ENCODE measurements at places on chromosomes 7 and 10.

DNA sequence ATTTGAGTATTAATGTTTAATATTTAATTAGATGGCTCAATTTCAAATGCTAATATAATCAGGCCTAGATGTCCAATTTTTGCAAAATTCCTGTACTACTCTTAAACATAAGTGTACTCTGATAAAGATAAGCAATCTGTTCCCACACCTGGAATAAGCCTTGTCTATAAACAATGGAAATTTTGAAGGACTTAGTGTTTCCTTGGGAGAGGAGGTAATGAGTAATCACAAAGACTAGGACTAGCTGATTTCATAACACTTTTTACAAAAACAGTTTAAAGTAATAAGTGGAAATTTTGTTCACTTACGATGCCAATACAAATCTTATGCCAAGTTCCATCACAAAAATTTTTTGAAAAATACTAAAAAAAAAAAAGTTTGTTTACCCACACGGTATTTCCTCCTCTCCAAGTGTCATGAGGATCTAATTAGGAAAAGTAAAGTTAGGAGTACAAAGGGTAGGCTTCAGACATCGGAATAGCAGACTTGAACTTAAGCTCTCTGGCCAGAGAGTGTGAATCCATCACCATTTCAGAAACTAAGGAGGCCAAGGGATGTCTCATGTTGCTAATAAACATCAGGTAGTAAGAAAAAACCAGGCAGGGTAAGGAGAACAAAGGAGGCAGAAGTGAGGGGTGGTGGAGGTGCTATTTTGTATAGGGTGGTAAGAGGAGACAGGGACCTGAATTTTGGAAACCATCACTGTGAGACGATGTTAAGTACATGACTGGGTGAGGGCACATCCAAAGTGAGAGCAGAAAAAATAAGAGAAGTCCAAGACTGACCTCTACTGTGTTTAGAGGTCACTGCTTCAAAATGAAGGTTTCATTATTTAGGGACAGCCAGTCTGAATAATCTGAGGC, 61.3 kb downstream of the RAPGEF5 start:
- DNase-seq, result no peak

- no peak for DNase-seq
Observed at GRCh38 chr7:41544241-41544640, 158.6 kb downstream of the INHBA start.

- DNase-seq, result no peak
Observed at GRCh38 chr7:44849259-44849884, 1.5 kb upstream of the H2AZ2 start.

- DNase-seq, result no peak
Observed at GRCh38 chr7:36851382-36851781, 127.1 kb upstream of the AOAH start.

DNA sequence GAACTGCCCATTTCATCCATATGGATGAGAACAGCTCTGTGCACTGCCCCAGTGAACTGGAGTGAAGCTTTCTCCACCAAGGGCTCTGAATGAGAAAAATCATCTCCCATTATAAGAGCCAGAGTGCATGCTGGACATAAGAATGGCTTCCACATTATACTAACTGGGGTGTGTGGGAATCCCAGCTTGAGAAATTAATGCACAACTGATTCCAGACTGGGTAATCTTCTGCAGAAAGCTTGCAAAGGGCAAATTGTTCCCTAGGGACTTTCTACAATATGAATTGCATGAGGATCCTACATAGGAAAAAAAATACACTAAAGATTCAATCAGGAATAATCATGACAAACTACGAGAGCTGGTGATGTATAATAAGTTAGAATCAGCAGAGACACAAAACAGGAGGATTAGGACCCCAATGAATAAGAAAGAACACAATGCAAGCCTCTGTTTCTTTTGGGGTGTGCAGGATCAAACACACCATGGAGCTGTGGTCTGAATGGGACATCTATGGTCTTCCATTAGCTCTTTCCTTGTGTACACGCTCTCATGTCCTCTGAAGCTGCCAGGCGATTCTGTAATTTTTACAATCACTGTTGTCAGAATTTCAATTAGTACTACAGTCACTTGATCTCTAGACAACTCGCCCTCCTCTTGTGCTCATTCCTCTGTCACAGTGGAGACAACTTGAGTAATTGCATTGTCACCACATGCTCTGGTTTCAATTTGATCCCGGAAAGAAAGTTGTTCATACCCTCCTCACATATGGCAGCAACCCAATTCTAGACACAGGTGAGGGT, 1327.4 kb downstream of the GATA3 start:
- DNase-seq, result no peak

- no peak for DNase-seq
Observed at GRCh38 chr7:7889791-7890568, 78.6 kb upstream of the GLCCI1 start.

- DNase-seq, result no peak
Observed at GRCh38 chr7:139844779-139845442, 15.8 kb downstream of the TBXAS1 start.

- DNase-seq, result no peak
Observed at GRCh38 chr7:39606941-39607340, 16.4 kb upstream of the RALA start.

GRCh38 chr7:104962781-104963180, 51.2 kb upstream of the KMT2E start:
- DNase-seq, result no peak

- no peak for DNase-seq
Observed at GRCh38 chr7:81573128-81573527, 196.7 kb downstream of the HGF start.

GRCh38 chr7:98078197-98078870, 28.3 kb upstream of the LMTK2 start:
- no peak for DNase-seq

DNA sequence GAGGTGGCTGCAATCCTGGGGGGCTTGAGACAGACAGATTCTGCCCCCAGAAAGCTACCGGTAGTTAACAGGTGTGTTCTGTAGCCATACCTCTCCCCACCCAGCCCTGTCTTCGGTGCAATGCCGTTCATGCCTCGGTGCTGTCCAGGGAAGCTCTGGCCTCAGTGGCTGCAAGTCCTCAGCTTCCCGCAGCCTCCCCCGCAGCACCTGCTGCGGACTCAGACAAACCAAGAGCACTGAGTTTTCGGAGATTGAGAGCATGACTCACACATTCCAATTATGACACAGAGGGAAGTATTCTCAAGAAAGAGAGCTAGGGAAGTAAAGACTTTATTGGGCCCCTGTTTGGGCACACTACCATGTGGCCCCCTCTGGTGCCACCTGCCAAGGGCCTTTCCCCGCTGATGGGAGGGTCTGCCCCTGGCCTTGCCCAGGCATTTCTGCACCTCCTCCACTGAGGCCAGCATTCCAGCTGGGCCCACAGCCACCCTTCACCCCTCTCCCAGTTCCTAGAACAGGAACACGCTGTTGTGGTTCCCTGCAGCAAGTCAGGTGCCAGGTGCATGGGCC, 30.2 kb upstream of the EZH2 start:
- no peak for DNase-seq

DNA sequence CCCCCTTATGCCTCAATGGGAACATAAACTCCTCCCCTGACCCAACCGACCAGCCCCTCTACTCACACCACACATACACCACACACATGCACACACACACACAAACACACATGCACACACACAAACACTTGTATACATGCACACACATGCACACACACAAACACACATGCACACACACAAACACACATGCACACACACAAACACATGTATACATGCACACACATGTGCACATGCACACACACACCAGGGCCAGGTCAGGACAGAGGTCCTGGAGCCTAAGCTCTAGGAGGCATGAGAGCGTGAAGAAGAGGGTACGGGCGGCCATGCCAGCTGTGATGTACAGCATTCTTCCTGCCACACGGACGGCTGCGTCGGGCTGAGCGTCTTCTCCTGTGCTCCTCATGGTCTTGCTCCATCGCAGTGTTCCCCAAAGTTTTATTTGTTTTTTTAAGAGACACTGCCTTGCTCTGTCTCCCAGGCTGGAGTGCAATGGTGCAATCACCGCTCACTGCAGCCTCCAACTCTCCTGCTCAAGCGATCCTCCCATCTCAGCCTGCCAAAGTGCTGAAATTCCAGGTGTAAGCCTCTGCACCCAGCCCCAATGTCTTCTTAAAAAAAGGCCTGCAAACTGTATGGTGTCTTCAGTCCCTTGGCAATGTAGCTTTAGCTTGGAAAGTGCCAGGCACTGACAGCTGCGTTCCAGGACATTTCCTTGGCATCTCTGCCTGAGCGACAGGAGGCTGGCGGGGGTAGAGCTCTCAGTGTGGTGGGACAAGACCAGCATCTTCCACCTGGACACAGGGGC, 38.8 kb upstream of the INPP5A start:
- DNase-seq, result no peak

GRCh38 chr7:37265006-37265405, 183.7 kb downstream of the ELMO1 start:
- DNase-seq, result no peak

DNA sequence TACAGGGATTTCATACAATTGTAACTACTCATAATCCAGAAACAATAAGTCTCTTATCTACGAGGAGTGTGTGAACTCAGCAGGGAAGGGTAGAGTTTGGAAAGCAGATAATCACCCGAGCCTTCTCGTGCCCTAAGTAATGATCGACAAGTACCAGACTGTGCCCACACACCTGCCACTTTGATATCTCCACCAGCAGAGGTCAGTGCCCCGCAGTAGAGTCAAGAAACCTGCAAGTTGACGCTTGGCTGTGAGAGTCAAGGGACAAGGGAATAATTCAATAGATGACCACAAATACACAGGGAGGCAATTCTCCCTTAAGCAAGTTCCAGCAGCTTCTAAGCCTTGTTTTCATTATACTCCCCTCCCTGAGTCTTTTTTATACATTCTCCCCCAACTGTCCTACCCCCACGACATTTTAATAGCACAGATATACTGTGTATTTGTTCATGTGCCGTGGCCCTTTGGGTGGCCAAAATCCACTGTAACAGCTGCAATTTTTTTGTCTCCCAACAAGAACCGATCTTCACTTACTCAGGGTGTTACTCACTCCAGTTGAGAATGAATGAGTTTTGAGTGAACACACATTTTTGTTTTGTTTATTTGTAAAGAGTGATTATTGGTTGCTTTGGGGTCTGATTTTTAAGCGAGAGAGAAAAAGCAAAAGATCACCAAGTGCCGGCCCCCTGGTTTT, 106.9 kb upstream of the RHEB start:
- DNase-seq, result peak; percentile 37

GRCh38 chr10:95394161-95394880, 103.5 kb upstream of the PDLIM1 start:
- DNase-seq, result no peak

DNA sequence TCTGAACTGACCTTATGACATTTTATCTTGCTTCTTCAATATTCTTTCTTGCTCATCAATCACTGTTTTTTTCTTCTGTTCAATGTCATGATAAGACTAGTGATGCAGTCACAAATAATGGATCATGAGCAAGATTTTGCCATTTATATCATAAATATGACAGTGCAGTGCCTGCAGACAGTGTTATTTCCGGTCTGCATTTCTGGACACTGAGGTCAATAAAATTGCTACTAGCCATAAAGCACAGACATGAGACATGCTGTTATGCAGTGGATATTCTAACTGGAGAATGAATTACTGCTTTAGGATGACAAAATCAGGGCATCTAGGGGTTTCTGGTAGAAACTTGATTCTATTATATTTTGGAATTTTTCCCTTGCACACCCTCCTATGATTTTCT, 1509.7 kb upstream of the LRRTM3 start:
- DNase-seq, result no peak

- peak; percentile 73 for DNase-seq
Observed at GRCh38 chr7:26199301-26200037, 1.1 kb downstream of the HNRNPA2B1 start.

DNA sequence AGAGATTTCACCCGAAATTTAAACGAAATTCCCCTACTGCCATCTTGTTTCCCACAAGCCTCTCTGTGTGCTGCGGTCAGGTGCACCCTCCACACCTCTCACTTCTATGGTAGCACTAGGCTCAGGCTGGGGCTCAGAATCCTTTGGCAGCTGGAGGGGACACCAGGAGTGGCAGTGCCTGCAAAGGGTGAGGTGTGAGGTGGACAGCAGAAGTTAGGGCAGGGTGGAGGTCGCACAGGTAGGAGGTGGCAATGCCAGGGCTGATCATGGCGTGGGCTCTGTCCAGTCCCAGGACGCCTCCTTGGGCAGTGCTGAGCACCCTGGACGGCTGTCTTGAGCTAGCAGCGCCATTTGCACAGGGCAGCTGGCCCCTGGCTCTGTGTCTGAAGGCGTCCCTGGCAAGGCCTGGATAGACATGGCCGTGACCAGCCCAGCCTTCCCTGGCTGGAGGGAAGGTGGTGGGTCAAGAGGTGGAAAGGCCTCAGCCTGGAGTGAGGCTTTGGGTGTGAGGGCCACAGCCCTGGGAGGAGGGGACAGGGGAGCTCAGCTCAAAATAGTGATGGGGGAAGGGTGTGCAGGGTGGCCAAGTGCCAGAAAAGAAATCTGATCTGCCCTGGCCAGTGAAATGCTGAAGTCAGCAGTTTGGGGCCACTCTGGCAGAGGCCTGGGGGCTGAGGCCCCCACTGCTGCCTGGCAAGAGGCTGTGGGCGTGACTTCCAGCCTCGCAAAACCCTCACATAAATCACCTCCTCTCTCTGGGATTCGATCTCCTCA, 40.0 kb downstream of the ZCCHC24 start:
- no peak for DNase-seq

DNA sequence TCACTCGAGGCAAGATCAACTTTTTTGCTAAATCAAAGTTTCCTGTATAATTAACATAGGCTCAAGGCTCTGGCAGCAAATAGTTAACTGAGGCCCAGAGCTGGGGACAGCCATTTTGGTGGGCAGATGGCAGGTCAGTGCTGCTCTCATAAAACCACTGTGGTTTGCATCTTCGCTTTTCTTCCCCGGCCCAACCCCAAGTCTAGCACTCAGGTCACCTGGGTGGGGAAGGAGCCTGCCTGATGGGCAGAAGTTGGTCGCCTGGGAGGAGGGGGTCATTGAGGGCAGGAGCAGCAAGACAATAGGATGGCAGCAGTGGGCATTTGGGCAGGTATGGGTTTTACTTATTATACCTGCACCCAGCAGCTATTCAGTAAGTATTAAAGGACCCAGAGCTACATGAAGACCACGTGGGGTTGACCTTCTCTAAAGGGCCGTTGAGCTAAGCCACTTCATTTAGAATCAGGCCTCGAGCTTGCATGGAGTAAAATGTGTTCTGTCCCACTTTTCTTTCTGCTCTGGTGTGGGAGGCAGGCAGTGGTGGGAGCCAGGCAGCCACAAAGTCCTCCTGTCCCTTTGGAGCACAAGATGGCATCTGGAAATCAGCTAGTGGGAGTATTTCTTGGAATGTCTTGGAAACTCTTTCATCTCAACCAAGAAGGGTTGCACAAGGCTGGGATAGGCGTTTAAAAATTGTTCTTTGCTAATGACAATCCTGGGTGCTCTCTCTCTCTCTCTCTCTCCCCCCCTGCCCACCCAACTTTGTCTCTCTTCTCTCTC, 133.4 kb downstream of the SPAG6 start:
- no peak for DNase-seq

DNA sequence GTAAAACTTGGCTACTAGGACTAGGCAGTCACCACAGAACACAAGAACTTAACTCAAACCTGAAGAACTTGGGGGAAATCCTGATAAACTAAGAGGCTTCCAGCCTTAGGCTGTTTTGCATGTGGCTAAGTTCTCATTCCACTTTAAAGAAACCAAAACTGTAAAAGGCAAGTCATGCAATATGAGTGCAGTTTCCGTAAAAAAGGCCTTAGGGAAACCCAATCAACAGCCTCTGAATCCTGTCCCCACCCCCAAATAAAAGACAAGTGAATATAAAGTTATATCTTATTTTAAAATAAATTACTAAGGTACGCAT, 95.1 kb downstream of the USP6NL start:
- peak; percentile 43 for DNase-seq

GRCh38 chr7:10300577-10300976, 673.1 kb upstream of the PHF14 start:
- DNase-seq, result peak; percentile 0

All from OCI-LY7 (cell line).